ENCODE measurements at places on chromosomes 1 and 21.

- DNase-seq = peak; percentile 87
These were observed 28.5 kb downstream of the LRRC8B start for GRCh38 chr1:89553157-89553556.

DNA sequence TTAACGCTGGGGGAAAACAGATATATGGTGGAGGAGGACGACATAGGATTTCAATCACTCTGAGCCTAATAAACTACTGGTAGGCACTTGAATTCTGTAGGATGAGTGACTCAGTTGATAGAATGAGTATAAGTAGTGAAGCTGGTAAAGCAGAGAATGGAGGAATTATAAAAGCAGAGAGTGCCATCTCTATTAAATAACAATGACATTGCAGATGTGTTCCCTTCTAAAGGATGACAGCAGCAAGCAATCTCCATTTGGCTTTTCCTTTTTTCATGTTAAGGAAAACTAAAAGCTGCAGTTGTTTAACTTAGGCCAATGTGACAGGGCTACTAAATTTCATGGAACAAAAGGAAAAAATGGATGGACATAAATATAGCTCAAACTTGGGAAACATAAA lies 17.5 kb downstream of the ZBTB8OS start:
- DNase-seq = no peak

GRCh38 chr21:34890724-34891612 lies 158.1 kb downstream of the RUNX1 start:
- no peak for DNase-seq

DNA sequence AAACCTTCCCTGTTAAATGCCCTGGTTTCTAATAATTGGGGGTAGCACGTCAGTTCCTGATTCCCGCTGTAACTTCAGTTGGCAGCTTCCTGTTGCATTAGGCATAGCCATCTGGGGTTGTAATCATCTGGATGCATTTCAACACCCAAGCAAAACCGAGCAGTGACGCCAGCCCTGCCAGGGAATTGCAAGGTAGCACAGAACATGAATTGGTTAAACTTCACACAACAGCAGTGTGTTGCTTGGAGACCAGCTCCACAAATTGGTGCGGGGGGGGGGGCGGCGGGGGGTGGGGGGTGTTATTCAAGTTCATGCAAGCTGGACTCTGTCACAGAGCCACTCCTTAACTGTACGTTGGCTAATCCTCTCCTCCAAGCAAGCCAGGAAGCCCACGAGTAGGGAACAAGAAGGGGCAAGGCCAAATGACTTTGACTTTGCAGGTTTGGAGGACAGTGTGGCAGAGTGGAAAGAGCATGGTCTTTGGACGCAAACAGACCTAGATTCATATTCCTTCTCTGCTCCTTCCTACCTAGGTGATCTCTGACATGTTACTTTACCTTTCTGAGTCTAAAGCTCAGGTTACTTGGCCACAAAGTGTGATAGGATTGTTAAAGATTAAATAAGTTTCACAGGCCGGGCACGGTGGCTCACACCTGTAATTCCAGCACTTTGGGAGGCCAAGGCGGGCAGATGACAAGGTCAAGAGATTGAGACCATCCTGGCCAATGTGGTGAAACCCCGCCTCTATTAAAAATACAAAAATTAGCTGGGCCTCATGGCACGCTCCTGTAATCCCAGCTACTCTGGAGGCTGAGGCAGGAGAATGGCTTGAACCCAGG lies 4.7 kb downstream of the LAX1 start:
- peak; percentile 15 for DNase-seq

GRCh38 chr1:162753998-162754585 lies 36.4 kb upstream of the HSD17B7 start:
- DNase-seq = no peak

GRCh38 chr1:82813386-82813785 lies 1012.7 kb downstream of the ADGRL2 start:
- no peak for DNase-seq

- no peak for DNase-seq
These were observed 75.2 kb downstream of the FMO4 start for GRCh38 chr1:171389171-171389570.

DNA sequence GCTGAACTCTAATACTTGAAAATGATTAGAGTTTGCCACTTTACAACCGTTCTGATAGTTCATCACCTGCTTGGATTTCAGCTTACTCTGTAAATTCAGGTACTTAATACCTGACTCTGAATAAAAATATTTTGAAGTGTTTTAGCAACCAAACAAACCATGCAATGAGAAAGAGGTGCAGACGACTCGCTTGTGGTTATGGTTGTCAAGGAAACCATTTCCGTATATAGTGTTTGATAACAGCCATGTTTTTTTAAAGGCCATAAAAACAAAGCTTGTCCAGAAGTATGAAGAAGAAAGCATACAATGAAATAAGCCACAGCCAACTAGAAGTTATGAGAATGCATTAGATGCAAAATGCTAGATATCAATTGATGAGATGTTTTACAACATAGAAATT lies 167.2 kb upstream of the HMCN1 start:
- no peak for DNase-seq

GRCh38 chr1:60994369-60994768 lies 88.0 kb upstream of the NFIA start:
- DNase-seq = no peak

Data from LNCaP clone FGC (cell line).